ENCODE measurements at places on chromosomes 2 and 18. TPM values are rescaled to one million over a fixed set of nuclear protein-coding genes. Genes with fewer than 3 reads are reported as not detected.
A peak's percentile ranks its signal among the peaks of the same experiment; 100 is the strongest.

DNA sequence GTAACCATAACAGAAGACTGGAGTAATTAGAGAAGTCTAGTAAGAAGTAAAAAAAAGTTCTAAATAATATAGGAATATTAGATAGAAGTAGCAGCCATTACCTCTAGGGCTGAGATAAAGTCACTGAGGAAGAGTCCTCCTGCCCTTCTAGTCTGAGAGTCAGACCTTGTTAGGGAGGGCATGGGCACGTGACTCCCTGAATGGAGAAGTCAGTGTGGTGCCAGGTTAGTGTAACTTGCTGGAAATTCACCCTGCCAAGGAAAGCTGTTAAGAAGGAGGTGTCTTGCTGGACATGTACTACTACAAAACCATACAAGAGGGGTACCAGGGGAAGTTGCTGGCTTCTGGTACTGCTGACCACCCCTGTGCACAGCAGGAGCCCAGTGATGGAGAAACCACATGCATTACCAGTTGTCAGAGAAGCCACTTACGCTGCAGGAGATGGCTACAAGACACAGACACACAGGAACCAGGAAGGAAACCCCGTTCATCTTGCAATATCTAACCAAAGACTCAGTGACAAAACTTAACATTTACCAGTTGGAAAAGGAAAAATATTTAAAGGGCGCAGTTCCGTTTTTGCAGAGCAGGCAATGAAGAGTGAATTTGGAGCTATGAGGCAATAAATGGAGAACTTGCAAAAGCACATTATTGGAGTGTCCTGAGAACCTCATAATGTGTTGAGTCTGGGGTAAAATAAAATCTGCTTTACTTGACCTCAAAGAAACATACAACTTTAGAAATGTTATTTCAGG lies 77.2 kb upstream of the TLK1 start:
- no peak for DNase-seq

DNA sequence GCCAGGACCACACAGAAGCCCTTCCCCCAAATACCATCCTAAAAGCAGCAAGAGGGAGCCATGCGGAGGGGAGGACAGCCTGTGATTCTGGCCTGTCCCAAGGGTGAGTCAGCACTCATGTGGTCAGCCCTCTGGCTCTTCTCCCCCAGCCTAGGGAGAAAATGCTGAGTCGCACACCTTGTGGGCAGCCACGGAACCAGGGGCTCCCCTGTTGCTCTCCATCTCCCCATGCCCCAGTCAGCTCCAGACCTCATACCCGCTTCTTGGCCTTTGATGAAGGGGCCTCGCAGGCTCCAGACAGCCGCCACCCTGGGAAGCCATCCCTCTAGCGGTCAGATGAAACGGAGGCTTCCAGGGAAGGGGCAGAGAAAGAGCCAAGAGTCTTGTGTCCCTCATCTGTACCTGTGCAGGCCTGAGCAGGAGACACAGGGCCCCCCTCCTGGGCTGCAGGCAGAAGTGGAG lies 181.3 kb upstream of the SIX2 start:
- DNase-seq = no peak

- DNase-seq = no peak
Measured at GRCh38 chr2:171735991-171736710, 48.9 kb downstream of the DYNC1I2 start.

The DNER gene
- total RNA-seq = 14.6 TPM

The VWA3B gene
- not detected for total RNA-seq

The INHA gene
- total RNA-seq = 0.73 TPM

The DSG4 gene
- not detected for total RNA-seq

GRCh38 chr2:65957886-65958285 lies 477.0 kb upstream of the MEIS1 start:
- no peak for DNase-seq

GRCh38 chr2:190379249-190379964 lies 28.7 kb upstream of the MFSD6 start:
- no peak for DNase-seq

DNA sequence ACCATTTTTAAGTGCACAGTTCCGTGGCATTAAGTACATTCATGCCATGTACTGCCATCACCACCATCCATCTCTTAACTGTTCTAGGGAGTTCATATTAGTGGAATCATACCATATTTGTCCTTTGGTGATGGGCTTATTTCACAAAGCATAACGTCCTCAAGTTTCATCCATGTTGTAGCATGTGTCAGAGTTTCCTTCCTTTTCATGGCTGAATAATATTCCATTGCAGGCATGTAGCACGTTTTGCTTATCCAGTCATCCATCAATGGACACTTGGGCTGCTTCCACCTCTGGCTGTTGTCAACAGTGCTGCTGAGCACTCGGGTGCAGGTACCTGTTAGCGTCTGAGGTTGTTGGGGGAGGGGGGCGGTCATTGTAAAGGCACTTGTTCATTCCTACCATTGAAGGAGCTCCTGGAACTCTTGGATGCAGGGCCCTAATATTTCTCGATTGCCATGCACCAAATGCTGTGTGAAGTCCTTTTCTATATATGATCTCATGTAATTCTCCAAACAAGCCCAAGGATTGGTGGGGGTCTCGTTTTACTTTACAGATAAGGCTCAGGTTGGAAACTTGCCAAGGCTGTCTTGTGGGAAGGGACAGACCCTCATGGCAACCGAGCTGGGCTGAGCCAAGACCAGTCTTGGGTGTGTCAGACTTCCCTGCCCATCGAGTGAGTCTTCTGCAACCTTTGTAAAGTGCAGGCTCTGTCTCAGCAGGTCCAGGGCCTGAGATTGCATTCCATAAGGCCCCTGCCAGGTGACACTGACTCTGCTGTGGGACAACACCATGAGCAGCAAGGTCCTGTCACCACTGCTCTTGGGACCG lies 42.9 kb upstream of the SH3RF3 start:
- DNase-seq = no peak

DNA sequence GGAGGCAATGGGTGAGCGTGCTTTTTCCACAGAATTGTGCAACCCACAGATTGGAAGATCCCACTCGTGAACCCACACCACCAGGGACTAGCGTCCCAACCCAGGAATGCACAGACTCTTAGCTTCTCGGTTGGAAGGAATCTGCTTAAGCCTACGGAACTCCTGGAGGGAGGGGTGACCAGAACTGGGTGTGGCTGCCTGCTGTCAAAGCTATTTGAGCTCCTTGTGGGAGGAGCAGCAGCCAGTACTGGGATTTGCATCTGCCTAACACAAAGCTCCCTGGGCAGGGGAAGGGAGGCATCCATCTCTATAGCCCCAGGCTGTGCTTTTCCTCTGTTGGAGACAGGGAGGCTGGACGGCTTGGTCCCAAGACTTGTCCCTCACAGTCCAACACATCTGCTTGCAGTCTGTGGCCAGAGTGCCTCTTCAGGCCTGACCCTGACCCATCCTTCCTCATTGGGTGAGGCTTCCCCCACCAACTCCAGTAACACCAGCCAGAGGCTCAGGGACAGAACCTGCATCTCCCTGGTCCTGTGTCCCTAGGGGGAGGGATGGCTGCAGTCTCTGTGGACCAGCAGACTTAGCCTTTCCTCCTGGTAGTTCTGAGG lies 27.9 kb downstream of the HNMT start:
- DNase-seq = no peak

The PTPRM gene
- total RNA-seq = 4.1 TPM

The ANKRD62 gene
- total RNA-seq = not detected

DNA sequence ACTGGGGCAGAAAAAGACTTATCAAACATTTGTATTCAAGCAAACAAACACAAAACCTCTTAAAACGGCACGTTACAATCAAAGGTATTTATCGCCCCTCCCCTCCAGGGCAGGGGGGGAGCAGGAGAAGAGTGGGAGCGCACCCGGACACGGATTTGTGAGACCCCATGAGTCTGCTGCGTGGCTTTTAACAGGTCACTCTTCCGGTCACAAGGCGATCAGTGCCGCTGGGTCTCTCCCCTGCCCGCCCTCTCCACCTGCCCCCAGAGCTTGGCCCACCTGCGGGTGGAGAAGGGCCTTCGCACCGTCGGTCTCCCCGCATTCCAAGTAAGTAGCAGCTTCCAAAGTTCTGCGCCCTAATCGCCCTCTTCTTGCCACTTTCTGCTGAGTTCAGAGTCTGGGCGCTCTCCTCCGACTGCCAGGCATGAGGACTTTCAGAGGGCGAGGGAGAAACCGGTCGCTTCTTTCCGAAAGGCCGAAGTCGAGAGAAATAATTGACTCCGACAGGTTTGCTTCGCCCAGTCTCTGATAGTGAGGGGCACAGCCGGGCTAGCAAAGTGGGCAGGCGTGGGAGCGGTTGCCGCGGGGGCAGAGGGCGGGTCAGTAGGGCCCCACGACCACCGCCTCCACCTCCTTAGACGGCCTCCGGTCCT lies 800 bp downstream of the RPRM start:
- DNase-seq = no peak

- no peak for DNase-seq
Measured at GRCh38 chr2:112793449-112793978, 9.2 kb upstream of the IL1A start.

- no peak for DNase-seq
Measured at GRCh38 chr2:146598791-146599190, 1246.0 kb upstream of the ACVR2A start.

The SMAD2 gene
- 132 TPM for total RNA-seq

DNA sequence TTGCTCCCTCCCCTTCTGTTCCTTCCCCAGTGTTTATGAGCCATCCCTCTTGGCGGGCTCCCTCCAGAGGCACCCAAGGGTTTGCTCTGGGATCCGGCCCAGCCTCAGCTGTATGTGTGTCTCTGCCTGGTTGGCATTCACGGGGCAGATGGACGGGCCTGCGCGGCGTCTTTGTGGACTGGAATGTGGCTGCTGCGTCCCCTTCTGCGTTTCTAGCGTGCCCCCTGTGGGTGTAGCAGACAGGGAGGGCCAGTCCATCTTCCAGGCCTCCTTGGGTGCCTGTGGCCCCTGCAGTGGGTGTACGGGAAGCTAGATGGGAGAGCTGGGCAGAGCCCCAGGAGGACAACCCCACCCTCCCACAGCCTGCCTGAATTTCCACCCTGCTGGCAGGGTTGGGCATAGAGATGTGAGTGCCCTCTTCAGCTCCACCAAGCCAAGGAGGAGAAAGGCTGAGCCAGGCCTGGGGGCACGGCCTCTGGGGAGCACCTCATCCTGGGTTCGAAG lies 15.7 kb downstream of the GPC1 start:
- no peak for DNase-seq

GRCh38 chr2:55175254-55176093 lies 56.6 kb downstream of the CLHC1 start:
- DNase-seq = no peak

DNA sequence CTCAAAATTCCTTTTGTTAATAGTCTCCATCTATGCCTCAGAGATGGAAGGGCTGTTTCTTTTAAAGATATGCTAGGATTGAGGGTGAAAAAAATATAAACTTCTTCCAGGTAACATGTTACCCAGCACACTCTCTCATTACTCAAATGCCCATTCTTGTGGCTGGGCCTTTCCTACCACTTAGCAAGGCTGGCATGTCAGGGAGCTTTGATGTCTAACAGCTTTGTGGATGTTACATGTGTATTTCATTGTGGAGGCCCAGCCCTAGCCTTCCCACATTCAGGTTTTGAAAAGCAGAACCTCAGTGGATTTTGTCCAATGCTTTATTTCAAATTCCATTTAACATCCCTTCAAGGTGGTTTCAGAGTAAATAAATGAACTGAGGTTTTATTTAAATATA lies 191.4 kb downstream of the EPHA4 start:
- no peak for DNase-seq

DNA sequence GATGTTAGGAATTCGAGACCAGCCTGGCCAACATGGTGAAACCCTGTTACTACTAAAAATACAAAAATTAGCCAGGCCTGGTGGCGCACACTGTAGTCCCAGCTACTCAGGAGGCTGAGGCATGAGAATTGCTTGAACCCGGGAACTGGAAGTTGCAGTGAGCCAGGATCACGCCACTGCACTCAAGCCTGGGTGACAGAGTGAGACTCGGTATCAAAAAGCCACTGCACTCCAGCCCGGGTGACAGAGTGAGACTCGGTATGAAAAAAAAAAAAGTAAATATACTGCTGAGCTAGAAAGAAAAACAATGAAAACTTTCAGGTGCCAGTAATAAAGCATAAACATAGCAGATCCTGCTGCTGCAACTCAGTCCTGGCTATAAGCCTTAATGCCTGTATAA lies 73.5 kb downstream of the STRN start:
- DNase-seq = no peak

DNA sequence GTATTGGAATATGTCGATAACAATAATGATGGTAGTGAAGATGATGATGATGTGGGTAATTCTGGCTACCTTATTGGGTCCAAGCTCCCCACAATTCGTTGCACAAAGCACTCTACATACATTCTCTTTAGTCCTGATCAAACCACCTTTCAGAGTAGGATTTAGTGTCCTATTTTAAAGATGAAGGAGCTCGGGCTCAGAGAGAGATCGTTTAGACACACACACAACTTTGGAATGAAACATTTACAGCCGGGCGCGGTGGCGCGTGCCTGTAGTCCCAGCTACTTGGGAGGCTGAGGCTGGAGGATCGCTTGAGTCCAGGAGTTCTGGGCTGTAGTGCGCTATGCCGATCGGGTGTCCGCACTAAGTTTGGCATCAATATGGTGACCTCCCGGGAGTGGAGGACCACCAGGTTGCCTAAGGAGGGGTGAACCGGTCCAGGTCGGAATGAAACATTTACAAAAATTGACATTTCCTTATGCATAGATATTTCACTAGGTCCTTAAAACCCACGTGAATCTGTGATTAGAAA lies 50.7 kb downstream of the GREB1 start:
- no peak for DNase-seq

- DNase-seq = no peak
Measured at GRCh38 chr2:156430980-156431358, 5.2 kb upstream of the GPD2 start.

- no peak for DNase-seq
Measured at GRCh38 chr2:222930862-222931261, 70.0 kb downstream of the ACSL3 start.

GRCh38 chr2:178891265-178891958 lies 84.2 kb upstream of the TTN start:
- peak; percentile 78 for DNase-seq

The MAB21L4 gene
- not detected for total RNA-seq

The POLE4 gene
- total RNA-seq = 44.4 TPM

DNA sequence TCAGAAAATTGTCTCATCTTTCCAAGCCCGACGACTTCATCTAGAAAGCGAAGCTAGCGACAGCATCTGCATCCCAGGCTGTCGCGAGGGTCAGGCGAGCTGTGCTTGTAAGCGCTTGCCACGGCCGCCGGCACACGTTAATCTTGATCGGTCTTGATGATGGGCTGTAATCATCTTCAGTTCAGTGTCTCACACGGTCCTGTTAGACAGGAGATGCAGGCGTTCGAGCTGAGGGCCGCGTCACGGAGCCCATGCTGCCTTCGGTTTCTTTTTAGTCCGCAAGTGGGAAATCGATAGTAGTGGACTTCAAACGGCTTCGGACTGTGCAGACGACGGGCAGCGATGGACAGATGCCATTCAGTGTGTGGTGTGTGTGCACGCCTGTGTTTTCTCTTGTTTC lies 43.6 kb downstream of the ADI1 start:
- no peak for DNase-seq

DNA sequence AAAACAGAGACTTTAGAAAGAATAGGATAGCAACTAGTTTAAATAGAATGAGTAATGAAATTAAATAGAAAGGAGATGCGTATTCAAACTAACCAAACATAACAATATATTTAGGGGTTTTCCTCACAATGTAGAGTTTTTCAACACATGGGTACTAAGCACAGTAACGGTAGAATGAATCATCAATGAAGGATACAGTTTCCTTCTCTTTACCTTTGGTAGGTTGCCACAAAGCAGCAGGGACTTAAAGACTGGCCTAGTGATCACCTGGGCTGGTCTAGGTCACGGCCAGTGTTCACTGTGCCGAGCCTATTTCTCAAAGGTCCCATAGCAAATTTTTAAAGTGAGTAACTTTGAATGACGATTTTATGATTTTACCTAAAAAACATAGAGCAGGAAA lies 311.7 kb downstream of the XIRP2 start:
- no peak for DNase-seq

GRCh38 chr2:88692187-88692586 lies 714 bp downstream of the RPIA start:
- no peak for DNase-seq

The UGT1A4 gene
- total RNA-seq = not detected
